ENCODE measurements at places on chromosomes 7 and 10. TPM values are rescaled to one million over a fixed set of nuclear protein-coding genes. Genes with fewer than 3 reads are reported as not detected.

Gene CCDC146
- polyA plus RNA-seq, result 21.6 TPM

Gene CDK14
- polyA plus RNA-seq, result 36.2 TPM

Gene RARRES2
- polyA plus RNA-seq, result 39.2 TPM

Gene MMP21
- 0.29 TPM for polyA plus RNA-seq

Gene PTPRN2
- polyA plus RNA-seq, result 7.9 TPM

Gene TRIM4
- 36.0 TPM for polyA plus RNA-seq
